Neuronal stem cell (in vitro differentiated cells): ENCODE measurements at places on chromosomes 1 and 21.

DNA sequence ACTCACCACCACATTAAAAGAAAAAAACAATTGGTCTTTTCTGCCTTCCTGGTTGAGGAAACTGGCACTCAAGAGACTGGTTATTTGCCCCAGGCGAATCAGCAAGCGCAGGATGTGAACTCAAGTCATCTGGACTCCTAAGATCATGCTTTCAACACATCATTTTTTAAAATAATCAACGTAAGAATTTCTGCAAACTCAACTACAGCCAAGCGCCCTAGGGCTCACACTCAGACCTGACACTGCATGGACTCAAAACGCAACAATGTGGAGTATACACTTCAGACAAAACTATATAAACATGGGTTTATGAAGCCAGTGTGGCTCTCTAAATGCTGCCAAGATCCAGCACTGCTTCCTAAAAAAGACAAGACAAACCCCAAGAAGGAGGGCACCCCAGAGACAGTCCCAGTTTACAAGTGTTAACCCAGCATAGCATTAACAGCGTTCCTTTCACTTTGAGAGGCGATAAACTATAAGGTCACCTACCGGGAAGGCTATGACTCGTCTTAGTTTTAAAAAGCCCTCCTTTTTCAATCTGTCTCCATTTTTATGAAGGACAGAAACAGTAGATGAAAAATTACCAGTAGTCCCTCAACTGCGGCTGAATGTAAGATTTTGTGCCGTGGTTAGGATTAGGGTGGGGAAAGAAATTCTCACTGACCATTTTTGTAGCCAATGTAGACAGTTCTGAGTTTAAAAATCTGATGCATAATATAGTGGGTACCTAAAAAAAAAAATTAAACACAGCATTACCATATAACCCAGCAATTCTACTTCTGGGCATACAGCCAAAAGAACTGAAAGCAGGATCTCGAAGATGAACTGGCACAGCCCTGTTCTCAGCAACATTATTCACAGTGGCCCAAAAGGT, 54.8 kb downstream of the SIPA1L2 start:
- no peak for DNase-seq

GRCh38 chr21:26225046-26225445, 54.5 kb upstream of the APP start:
- no peak for DNase-seq

DNA sequence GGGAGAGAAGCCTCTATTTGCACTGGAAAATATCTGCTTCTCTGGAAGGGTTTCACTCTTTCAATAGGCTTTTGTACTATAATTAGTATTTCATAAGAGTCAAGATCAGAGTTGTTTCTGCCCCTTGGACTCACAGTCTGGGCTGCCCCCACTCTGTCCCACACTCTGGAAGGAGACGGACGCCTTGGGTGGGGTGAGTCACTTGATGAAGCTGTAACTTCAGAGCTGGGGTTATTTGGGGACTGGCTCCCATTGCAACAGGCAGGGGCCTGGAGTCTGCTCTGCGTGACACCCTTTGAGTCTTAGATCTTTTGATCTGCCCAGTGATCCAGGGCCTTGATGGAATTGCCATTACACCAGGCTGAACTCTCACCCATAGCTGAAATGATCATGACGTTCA, 4.0 kb upstream of the KCNA10 start:
- no peak for DNase-seq

GRCh38 chr1:156119503-156120209, 5.1 kb downstream of the LMNA start:
- no peak for DNase-seq

- no peak for DNase-seq
Measured at GRCh38 chr1:245184779-245185178, 30.0 kb downstream of the KIF26B start.

GRCh38 chr1:230365723-230366307, 60.3 kb downstream of the PGBD5 start:
- DNase-seq: no peak

GRCh38 chr1:33903210-33903589, 39.3 kb downstream of the HMGB4 start:
- no peak for DNase-seq

GRCh38 chr1:185942961-185943360, 208.8 kb downstream of the HMCN1 start:
- no peak for DNase-seq

GRCh38 chr1:78410643-78411042, 80.1 kb upstream of the PTGFR start:
- DNase-seq: no peak

DNA sequence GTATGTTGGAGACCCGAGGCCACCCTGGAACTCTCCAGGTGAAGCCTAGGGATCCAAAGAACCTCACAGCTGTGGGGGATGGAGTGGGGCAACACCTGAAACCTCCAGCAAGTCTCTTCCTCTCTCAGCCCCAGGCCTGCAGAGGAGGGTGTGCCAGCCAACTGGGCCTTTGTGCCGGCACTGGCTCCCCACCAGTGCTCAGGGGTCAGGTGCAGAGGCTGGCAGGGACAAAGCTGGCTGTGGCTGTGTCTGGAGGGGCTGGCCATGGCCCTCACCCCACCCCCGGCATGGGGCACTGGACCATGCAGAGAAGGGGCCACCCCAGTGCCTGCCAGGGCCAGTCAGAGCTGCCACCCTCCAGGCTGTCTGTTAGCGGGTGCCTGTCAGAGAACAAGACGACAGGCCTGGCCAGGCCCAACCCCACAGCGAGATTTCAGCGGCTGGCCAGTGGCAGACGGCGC, 3.9 kb downstream of the COL18A1 start:
- DNase-seq: no peak

GRCh38 chr21:44819283-44820243, 1.7 kb upstream of the SUMO3 start:
- DNase-seq: no peak

- no peak for DNase-seq
Measured at GRCh38 chr1:240495601-240496000, 116.4 kb downstream of the GREM2 start.

- DNase-seq: no peak
Measured at GRCh38 chr1:117096951-117097408, 24.6 kb downstream of the TRIM45 start.

DNA sequence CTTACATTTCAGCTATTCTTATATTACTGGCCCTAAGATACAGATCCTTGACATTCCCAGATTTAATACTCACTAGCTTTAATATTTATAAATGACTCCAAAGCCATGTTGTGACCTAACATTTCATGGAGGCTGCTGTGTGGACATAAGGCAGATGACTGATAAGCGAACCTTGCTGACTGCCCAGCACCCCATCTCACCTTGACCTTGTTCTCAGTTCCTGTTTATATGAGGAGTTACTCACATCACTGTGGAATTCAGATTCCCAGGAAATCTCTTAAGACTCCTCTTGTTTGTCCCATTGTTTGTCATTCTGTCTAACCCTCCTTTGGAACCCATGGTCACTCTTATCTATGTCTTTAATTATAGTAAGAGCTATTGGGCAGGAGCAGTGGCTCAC, 21.9 kb downstream of the RAB3B start:
- DNase-seq: no peak
